ENCODE measurements at places on chromosomes 6 and 20.

- DNase-seq: no peak
Measured at GRCh38 chr6:124131259-124131658, 327.6 kb downstream of the NKAIN2 start.

GRCh38 chr20:1371202-1371782 lies 21.6 kb downstream of the FKBP1A start:
- DNase-seq: no peak

GRCh38 chr6:134642279-134642678 lies 307.6 kb downstream of the ALDH8A1 start:
- no peak for DNase-seq

GRCh38 chr6:27888566-27888965 lies 23.6 kb downstream of the OR2B2 start:
- DNase-seq: no peak

DNA sequence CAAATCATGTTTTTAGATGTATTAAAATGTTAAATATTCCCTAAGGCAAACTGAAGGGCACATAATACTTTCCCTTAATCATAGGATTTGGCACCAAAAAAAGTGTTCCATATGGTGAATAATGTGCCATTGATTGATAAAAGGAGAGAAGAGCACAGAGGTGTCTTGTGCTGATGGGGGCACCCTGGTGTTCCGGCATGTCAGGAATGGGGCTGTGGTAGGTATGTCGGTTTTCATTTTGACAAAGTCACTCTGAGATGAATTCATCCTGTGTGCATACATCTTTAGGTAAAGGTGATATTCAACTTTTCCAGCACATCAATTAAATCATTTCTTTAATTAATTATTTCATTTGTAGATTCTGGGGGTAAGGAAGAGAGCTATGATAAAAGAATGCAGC lies 36.8 kb downstream of the CENPW start:
- no peak for DNase-seq

GRCh38 chr20:33188421-33188820 lies 20.5 kb downstream of the BPIFA2 start:
- no peak for DNase-seq

DNA sequence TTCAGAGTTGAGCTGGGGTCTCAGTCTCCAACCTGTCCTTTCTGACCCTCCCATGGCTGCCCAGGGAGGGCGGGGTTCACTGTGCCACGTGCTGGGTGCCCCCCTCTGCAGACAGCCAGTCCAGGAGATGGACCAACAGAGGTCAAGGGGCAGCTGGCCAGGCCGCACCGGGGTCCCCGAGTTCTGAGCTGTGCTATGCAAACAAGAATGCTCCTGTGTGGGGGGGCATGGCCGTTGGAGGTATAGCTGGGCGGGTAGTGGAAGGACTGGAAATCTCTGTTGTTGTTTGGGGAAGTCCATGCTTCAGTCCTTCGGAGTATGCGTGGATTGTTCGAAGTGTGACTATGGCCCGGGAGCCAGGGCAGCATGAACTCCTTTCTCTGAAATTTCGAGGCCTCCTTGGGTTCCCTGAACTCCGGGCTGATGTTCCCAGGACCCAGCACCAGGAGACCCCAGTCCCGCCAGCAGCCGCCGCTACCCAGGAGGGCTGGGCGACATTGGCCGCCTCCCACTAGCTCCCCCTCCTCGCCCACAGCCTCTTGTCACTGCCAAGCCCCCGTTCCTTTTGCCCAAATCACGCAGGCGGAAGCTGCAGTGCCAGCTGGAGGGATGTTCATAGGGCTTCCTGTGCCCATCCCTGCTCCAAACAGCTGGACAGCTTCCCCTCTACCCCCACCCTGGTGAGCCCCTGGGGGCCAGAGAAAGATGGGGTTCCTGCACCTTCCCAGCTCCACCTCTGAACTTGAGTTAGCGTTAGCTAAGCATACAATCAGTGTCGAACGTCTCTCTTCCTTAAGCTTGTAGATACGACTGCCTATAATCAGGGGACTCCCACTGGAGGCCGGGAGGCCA lies 126.6 kb downstream of the TAF4 start:
- no peak for DNase-seq

- no peak for DNase-seq
Measured at GRCh38 chr6:113076116-113076515, 729.0 kb downstream of the RFPL4B start.

DNA sequence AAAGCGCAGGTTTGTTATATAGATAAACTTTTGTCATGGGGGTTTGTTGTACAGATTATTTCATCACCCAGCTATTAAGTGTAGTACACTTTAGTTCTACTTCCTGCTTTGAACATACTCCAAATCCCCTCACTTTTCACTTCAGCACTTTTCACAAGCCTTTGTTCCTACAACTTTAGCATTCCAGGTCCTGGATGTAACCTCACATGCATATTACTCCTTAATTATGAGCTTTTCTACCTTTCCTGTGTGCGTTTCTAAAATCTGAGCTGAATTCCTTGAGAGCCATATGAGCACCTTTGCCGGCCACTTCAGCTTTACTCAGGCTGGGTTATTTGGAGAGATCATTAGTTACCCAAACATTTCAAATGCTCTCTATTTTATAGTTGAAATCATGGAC lies 179.2 kb upstream of the TNFAIP3 start:
- DNase-seq: no peak

GRCh38 chr6:18327626-18328025 lies 59.5 kb upstream of the RNF144B start:
- DNase-seq: no peak

GRCh38 chr20:63244468-63244867 lies 8.8 kb downstream of the BIRC7 start:
- DNase-seq: no peak

DNA sequence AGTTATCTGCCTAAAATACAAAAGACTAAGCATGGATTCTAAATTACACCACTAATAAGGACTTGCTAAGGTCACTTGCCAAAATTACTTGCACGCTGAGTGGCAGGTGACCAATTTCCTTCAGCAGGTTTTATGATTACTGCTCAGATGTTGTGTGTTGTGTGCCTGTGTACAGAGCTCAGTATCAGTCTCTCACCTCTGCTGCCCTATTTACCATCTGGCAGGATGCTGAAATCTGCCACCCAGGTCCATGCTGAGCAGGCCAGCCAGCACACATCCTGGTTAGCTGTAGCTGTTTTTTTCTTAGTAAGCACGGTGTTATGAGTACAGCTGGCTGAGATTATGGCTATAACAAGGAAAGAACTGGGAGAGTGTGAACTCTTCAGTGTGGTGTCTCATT lies 34.0 kb downstream of the ELOVL4 start:
- no peak for DNase-seq

DNA sequence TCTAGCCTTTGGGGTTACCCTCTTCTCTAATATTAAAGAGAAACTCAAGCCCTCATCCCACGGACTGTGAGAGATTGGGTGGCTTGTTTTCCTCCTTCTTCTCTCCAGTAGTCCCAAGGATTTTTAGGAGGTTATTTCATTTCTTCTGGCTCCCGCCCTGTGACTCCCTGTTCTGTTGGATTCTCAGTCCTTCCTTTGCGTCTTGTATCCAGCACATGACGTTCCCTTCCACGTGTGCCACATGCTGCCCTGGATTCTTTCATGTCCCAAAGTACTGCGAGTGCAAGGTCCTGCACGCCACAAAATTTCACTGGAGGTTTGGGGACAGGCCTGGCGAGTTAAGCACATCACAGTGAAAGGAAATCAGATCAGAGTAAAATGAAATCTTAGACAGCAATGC lies 213.4 kb downstream of the PACRG start:
- DNase-seq: no peak

GRCh38 chr6:33632558-33633039 lies 11.5 kb downstream of the ITPR3 start:
- no peak for DNase-seq

- no peak for DNase-seq
Measured at GRCh38 chr6:14499841-14500240, 382.3 kb downstream of the CD83 start.

DNA sequence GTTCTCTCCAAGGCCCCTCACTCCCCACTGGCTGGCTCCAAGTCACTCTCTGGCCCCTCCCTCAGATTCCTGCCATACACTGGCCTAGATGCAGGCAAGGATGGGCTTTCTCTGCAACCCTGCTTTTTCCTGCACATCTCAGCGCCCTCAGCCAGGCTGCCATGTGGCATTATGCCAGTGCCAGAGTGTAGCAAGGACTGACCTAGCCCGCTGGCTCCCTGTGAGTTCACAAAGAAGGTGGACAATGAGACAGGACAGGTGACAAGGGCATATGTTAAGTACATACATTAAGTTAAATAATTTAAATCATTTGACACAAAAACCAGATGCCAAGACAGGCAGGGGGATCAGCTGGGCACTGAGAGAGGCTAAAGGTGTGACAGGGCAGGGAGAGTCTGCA lies 394.6 kb downstream of the ZFAND3 start:
- DNase-seq: no peak

DNA sequence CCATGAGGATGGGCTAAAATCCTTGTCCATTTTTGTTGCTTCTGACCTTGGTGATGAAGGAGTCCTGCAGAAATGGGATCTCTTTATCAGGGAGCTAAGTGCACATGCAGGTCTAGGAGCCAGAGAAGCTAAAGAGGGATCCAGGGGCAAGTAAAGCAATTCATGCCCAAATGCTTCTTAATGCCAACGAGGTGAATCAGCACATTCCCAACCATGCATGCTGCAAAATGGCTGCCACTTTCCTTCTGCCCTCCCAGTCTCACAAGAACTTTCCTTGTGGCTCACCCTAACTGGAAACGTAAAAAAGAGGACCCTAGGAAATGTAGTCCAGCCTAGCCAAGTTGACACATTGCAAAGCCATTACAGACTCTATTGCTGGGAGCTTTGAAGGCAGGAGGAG lies 298.4 kb downstream of the MAFB start:
- no peak for DNase-seq

Measured in stimulated activated CD4-positive, alpha-beta T cell treated with anti-CD3 and anti-CD28 coated beads, Interleukin-12 subunit alpha, Interleukin-12 subunit beta, amount 100 ng/mL, for 24 hours (primary cell).